Smooth muscle cell of the umbilical artery (primary cell): ENCODE measurements at places on chromosomes 2 and 18. TPM values are rescaled to one million over a fixed set of nuclear protein-coding genes. Genes with fewer than 3 reads are reported as not detected.

The PROKR1 gene
- total RNA-seq, result not detected in 2 replicates

The CRYGC gene
- not detected in 2 replicates for total RNA-seq

The COPS9 gene
- total RNA-seq, result 41.0 and 49.6 TPM in 2 replicates

The NXPH2 gene
- 0.42 TPM in 1 of 2 replicates, not detected in the other for total RNA-seq

The NGEF gene
- 0.30 and 3.4 TPM in 2 replicates for total RNA-seq
